Activated CD4-positive, CD25-positive, alpha-beta regulatory T cell treated with anti-CD3 and anti-CD28 coated beads, Interleukin-2, amount 50 U/mL, for 72 hours (primary cell): ENCODE measurements at places on chromosomes 2 and 18.
A peak's percentile ranks its signal among the peaks of the same experiment; 100 is the strongest.

DNA sequence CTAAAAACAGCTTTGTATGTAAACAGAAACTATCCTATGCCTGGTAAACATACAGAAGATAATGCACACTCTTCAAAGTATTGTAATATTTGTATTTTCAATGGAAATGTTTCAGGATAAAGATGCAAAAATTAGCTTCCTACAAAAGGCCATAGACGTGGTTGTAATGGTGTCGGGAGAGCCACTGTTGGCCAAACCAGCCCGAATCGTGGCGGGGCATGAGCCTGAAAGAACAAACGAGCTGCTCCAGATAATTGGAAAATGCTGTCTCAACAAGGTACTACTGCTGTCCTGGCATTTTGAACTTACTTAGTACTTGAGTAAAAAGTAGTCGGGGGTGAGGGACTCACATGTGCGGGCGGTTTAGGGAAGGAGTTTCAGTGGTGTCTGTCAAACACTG lies 5.4 kb downstream of the TRAF3IP1 start:
- DNase-seq = no peak

- DNase-seq = no peak
These were observed 180.6 kb downstream of the CLIP4 start for GRCh38 chr2:29295845-29296244.

DNA sequence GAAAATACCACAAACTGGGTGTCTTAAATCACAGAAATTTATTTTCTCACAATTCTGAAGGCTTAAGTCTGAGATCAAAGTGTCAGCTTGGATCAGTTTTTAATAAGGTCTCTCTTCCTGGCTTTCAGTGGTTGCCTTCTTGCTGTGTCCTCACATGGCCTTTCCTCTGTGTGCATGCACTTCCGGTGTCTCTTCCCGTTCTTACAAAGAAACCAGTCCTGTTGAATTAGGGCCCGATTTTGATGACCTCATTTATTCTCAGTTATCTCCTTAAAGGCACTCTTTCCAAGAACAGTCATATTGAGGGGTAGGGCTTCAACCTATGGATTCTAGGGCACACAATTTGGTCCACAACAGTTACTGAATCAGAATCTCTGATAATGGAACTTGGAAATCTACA lies 5.4 kb upstream of the XIRP2 start:
- no peak for DNase-seq

DNA sequence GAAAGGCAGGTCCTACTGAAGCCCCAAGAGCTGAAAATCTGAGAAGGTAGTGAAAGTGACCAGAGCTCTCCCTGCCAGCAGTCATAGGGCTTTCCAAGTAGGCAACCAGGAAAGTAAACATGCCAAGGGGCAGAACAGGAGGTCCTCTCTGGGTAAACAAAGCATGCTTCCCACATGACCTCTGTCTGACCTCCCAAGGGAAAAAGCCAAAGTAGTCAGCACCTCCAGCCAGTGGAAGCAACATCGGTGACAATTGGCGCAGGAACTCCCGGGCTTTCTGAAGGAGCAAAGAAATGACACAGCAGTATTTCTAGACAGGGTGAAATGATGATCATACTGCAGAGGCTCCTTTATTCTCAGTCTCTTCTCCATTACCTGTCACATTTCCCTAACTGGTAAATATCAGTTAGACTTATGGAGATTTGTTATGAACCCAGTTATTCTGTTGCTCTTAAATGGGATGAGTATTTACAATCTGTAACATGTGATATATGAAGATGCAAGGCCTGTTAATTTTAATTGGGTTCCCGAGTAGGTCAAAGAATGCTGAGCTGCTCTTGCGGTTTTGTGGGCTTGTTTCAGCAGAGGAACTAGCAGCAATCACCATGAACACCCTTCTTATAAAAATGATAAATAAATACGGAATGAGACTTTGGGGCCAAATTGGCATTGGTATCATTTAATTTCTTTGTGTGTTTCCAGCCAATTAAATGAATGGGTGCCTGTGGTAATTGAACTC lies 321.0 kb downstream of the RND3 start:
- no peak for DNase-seq

- DNase-seq = no peak
These were observed 132.8 kb upstream of the CYRIA start for GRCh38 chr2:16798472-16798871.

- no peak for DNase-seq
These were observed 36.5 kb upstream of the B4GALT6 start for GRCh38 chr18:31720867-31721266.

- no peak for DNase-seq
These were observed 56.3 kb downstream of the RBKS start for GRCh38 chr2:27833931-27834330.

DNA sequence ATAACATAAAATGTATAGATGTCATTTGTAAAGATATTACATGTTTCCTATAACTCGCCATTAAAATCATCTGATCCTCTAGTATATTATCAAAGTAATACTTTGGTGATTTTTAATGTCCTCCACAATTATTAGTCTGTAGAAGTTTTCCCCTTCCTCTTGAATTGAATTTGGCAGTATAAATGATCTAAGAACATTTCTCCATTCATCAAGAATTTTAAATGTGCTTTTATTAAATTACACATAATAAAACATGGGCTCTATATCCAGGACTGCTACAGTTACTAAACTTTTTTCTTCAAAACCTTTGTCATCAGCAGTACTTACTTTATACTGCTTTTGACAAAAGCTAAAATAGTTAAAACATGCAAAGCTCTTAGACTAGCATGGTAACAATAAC lies 315.4 kb upstream of the ZC3H15 start:
- DNase-seq = no peak

GRCh38 chr2:99299580-99299979 lies 1.4 kb downstream of the LYG1 start:
- no peak for DNase-seq

DNA sequence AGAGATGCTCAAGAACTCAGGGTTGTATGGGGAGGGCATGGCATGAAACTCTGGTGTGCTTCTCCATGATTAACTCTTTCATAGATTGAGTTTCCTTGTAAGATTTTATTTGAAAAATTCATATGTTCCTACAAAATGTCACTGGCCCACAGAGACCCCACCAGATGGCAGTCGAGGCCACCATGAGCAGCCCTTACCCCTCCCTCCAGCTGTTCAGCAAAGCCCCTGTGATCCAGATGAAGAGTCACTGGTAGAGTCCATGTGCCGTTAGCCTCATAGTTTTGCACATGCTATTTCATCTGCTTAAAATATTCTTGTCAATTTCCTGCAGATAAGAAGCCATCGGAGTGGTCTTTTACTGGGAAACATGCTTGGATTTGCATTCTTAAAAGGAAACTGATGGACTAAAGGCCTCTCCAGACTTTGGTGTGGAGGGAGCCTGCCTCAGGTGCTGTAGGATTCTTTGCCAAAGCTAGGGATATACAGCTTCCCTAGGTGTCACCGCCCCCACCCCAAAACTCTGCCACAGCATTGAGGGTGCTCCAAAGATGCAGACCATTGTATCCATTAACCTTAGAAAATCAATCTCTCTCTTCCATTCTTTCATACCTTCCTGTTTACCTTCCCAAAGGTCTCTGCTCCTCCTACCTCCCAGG lies 18.8 kb downstream of the ZNF385B start:
- no peak for DNase-seq

DNA sequence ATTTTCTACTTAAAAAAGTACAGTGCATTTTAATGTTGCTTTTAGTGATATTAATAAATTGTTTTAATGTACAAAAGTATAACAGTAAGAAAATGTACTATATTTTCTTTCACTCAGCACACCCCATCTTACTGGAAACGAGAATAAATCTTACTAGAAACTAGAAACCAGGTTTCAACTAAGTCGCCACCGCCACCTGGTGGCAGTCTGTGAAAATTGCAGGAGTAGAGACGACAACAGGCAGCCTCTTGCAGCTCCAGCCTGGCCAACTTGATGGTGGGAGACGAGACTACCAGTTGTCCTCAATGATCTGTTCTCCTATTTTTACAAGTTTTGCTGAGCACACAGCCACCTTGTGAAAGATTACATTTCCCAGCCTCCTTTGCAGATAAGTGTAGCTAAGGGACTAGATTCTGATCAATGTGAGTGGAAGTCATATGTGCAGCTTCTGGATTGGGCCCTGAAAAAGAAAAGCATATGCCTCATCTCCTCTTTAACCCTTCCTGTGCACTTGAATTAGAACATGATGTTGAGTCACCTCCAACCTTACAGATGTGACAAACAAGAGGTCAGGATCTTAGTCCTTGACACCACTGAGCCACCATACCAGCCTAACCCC lies 8.7 kb downstream of the OTOF start:
- peak; percentile 76 for DNase-seq

- no peak for DNase-seq
These were observed 268.9 kb upstream of the SMIM21 start for GRCh38 chr18:75696391-75696790.

GRCh38 chr18:67131498-67131897 lies 385.0 kb downstream of the DSEL start:
- no peak for DNase-seq

DNA sequence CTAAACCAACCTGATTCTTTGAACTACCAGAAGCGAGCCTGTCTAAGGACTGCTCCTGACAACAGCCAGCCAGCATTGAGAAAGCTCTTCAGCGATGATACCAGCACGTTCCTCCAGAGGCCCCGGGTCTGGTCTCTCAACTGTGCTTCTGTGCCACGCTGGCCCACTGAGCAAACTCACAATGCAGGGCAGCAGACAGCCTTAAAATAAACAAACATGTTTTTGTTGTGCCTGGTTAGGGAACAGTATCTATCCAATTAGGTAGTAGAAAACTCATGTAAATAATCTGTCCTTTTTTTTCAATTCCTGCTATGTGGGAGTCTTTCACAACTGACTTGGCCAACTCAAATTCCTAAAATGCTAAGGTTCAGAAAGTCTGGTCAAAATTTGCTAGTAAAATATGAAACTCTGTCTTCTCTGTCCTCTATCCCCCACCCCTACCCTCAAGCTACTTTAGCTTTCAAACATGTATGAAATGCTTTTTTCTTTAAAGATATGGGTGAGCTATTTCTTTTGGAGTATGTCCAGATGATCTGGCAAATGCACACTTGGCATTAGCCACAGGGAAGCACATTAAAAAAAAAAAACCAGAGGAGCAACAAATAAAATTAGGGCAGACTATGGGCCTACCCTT lies 21.4 kb upstream of the EML4 start:
- no peak for DNase-seq

GRCh38 chr2:211534632-211535031 lies 978.2 kb downstream of the CPS1 start:
- no peak for DNase-seq

DNA sequence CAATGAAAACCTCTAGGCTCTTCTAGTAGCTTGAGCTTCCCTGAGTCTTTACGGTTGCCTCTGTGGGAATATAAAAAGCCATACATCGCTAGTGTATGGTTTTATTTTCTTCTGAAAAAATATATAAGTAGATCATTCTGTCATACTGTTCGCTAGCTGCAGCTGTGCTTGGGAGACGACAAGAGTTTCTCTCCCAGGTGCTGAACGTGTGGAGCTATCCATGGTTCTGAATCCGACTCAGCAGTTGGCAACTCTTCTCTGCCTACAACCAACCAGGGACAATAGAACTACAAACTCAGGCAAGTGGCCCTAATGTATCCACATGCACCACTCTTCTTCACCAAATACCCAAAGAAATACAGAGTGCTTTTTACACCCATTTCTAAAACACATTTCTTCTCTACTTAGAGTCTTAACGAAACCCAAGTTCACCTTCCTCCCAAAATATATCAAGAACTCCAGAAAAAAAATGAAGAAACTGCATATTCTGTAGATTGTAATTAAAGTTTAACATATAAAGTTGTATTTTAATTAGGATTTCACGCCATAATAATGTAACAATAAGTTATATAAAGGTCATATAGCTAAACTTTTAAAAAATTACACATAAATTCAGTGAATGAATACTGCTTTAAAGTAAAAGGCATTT lies 2.2 kb upstream of the KCNH7 start:
- no peak for DNase-seq

DNA sequence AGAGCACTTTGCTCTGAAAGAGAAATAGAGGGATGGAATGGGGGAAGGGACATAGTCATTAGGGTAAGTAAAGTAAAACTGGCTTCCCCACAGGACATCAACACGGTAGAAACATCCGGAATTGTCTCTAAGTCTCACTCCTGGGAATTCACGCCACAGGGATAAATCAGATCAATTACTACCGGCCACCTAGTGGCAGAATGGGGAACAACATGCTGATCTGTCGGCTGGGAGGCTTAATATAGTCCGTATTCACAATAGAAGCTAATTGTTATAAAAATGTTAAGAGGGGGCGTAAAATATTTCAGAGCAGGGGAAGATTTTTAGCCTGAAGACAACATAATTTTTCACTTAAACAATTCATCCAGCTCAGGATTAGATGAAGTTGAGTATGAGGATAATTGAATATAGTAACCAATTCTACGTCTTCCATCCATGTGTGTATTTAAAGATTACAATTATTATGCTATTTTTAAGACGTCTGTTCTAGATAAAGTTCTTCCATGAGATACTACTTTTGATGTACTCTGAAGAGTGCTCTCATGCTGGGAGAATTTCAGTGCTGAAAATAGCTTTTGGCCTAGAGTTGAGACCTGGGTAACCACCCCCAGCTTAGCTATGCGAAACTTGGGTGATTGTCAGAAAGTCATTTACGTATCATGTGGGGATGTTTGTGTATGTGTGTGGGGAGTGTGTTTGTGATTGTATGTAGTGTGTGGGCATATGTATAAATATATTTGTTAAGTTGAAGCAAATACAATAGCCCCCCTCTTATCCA lies 65.7 kb downstream of the LRRTM1 start:
- DNase-seq = no peak

DNA sequence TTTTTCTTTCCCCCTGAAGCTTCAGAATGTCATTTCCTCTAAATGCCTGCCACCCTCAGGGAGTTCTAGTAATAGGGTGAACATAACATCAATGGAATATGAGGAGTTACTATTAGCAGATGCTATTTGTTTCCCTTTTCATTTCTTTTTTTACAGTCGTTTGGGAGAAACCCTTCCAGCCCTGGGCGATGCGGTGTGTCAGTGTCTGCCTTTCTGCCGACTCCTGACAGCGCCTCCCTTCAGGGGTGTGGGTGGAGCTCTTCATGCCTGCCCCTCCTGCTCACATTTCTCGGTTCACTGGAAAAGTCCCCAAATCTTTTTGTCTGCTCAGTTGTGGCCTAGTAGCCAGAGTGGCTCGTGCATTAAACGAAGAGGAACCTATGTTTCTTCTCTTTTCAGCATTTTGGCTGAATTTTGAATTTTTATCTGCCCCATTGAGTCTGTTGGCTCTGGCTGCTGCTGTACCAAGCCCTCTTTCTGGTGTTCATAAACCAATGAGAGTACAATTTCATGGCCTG lies 72.3 kb downstream of the FMNL2 start:
- DNase-seq = no peak

- no peak for DNase-seq
These were observed 75.8 kb downstream of the DYNC1I2 start for GRCh38 chr2:171762879-171763573.

DNA sequence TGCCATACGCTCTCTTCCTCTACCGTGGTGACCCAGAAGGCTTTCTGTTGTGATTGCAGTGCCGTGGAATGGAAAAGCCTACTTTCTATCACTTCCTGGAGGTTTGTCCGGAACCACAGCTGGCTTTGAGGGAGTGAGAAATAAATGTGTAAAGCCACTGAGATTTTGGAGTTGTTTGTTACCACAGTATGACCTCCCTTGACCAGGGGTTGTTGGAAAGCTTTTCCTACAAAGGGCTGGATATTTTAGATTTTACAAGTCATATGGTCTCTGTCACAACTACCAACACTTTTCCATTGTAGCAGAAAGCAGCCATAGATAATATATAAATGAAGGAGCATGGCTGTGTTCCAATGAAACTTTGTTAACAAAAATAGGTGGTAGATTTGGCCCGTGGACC lies 70.3 kb downstream of the VAPA start:
- no peak for DNase-seq
